Thoracic aorta endothelial cell (primary cell): ENCODE measurements at places on chromosomes 2 and 18. TPM values are rescaled to one million over a fixed set of nuclear protein-coding genes. Genes with fewer than 3 reads are reported as not detected.

Gene ZC3H6
- 3.7 and 4.5 TPM in 2 replicates for total RNA-seq

Gene MARCHF4
- total RNA-seq: 9.6 and 10.9 TPM in 2 replicates

Gene HSBP1L1
- 1.2 and 3.4 TPM in 2 replicates for total RNA-seq

Gene STPG4
- total RNA-seq: 0.13 and 0.65 TPM in 2 replicates

Gene GRHL1
- 0.86 and 0.93 TPM in 2 replicates for total RNA-seq

Gene ELOA2
- total RNA-seq: not detected in 2 replicates

Gene GPR45
- not detected in 2 replicates for total RNA-seq
